ENCODE measurements at places on chromosomes 7 and 10. TPM values are rescaled to one million over a fixed set of nuclear protein-coding genes. Genes with fewer than 3 reads are reported as not detected.

Gene IFIT1B
- not detected for total RNA-seq

- H3K27ac ChIP-seq, result no peak overlapping the region
- H3K4me1 ChIP-seq, result no peaks in the 10 kb centered on the region
- DNase-seq, result no peak
- H3K4me3 ChIP-seq, result no peak overlapping the region
- H3K36me3 ChIP-seq, result no peaks in the 10 kb centered on the region
Observed at GRCh38 chr10:75959209-75959608, 527.8 kb downstream of the LRMDA start.

DNA sequence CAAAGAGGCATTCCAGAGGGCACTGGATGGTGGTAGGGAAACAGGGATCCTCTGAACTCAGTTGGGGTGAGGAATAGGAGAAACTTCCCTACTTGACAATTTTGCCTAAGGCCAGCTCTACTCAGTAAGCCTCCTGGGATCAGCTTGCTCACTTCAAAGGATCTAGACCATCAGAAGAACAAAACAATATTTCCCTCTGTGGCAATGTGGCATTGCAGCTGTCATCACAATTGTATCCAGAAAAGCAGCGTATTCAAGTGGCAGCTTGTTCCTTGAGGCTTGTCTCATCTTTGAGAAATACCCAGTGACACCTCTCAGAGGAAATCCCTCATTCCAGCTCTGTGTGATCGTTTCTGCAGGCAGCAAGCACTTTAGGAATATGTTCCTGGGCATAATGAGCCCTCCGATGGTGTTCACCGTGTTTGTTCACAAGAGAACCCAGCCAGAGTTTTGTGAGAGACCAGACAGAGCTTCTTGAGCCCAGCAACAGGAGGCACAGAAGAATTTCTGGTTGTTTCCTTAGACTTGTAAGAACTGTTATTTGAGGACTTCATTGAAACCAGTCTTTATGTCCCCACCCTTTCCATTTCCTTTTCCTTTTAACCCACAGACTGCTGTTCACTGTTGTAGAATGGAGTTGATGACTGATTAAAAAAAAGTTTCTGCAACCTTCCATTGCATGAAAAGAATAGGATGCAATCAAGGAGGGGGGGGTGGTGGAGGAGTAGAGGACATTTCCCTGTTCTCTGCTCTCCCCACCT is 747.3 kb downstream of the LRMDA start:
- no peaks in the 10 kb centered on the region for H3K4me1 ChIP-seq
- no peak overlapping the region for H3K4me3 ChIP-seq
- H3K36me3 ChIP-seq, result no peaks in the 10 kb centered on the region
- no peak for DNase-seq
- H3K27ac ChIP-seq, result no peak overlapping the region
- H3K27me3 ChIP-seq, result no peaks in the 10 kb centered on the region

DNA sequence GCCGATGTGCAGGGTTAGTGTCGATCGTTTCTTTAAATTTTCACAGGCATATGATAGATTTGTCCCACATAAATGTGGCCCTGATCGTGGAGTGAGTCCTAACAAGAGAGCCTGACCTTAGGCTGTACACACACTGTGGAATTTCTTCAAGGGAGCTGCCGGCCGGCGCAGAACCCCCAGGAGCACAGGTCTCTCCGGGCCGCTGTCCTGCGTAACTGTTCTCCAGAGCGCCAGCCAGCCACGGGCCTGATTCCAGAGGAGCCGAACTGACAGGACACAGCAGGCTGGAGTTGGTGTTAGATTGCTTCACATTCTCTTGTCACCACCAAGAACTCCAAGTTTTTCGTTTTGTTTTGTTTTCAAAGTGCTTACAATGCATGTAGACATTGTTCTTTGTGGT is 37.3 kb downstream of the SHH start:
- H3K4me3 ChIP-seq, result no peak overlapping the region
- peaks cover 44% of the 10 kb centered on the region for H3K36me3 ChIP-seq
- H3K27ac ChIP-seq, result no peak overlapping the region
- H3K4me1 ChIP-seq, result no peaks in the 10 kb centered on the region
- no peak for DNase-seq
- H3K27me3 ChIP-seq, result no peaks in the 10 kb centered on the region

DNA sequence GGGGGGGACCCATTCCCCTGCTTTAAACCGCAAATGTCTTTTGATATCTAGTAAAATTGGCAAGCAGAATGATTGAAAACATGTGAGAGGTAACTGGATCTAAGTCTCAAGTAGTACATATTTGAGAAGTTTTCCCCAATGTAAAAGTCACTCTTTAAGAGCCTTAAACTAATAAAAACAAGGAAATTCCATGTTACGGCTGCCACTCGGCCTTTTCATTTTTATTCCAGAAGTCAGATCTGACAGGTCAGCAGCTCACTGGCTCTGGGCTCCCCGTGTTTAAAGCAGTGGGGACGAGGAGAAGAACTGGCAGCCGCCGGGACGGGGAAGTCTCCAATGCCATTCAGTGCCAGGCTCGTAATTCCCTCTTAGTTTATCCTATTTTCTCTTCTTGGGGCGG is 80.7 kb downstream of the CUX1 start:
- H3K4me3 ChIP-seq, result no peak overlapping the region
- peak overlapping the region; percentile 72 for H3K27ac ChIP-seq
- H3K4me1 ChIP-seq, result peaks cover 53% of the 10 kb centered on the region
- no peak for DNase-seq

Gene RTKN2
- total RNA-seq, result not detected

Gene CFAP69
- 0.85 TPM for total RNA-seq

DNA sequence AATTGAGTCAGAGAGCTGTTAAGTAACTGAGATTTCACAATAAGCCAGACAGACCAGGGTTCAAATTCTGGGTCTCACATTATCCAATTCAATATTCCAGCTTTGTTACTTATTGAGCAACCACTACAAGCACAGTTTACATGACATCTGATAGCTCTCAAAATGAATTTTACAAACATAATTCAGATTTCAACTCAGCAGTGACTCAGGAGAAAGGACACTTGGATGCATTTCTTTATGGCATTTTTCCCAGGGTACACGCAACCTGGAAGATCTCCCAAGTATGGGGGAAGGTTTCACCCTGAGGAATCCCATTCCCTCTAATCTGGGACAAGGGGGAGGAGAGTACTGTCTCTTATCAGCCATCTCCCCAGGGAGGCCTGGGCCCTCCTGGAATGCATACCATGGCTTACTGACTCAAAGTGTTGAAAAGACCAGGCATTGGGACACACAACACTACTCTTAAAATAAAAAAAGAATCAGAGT is 102.4 kb downstream of the CFTR start:
- H3K36me3 ChIP-seq, result no peaks in the 10 kb centered on the region
- peak overlapping the region; percentile 12 for H3K27ac ChIP-seq
- no peak for DNase-seq
- no peak overlapping the region for H3K4me3 ChIP-seq

- H3K27me3 ChIP-seq, result no peaks in the 10 kb centered on the region
- no peaks in the 10 kb centered on the region for H3K4me1 ChIP-seq
- H3K36me3 ChIP-seq, result no peaks in the 10 kb centered on the region
Observed at GRCh38 chr10:71212318-71213126, at the start of gene UNC5B. Gene UNC5B (plus strand): TSS chr10:71212570. CDS start chr10:71212986, 416 bp downstream.

DNA sequence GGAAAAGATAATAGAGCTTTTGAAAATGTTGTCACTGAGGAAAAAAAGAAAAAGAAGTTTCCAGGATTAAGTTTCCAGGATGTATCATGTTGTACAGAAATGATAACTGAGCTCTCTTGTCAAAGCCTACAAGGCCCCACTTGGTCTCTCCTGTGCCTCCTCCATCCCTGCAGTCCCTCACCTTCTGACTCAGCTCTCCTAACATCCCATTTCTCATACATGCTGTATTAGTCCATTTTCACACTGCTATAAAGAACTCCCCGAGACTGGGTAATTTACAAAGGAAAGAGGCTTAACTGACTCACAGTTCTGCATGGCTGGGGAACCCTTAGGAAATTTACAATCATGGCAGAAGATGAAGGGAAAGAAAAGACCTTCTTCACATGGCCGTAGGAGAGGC is 3.8 kb upstream of the DGKI start:
- no peaks in the 10 kb centered on the region for H3K4me1 ChIP-seq
- H3K4me3 ChIP-seq, result no peak overlapping the region
- no peaks in the 10 kb centered on the region for H3K27me3 ChIP-seq
- DNase-seq, result no peak
- H3K27ac ChIP-seq, result no peak overlapping the region

DNA sequence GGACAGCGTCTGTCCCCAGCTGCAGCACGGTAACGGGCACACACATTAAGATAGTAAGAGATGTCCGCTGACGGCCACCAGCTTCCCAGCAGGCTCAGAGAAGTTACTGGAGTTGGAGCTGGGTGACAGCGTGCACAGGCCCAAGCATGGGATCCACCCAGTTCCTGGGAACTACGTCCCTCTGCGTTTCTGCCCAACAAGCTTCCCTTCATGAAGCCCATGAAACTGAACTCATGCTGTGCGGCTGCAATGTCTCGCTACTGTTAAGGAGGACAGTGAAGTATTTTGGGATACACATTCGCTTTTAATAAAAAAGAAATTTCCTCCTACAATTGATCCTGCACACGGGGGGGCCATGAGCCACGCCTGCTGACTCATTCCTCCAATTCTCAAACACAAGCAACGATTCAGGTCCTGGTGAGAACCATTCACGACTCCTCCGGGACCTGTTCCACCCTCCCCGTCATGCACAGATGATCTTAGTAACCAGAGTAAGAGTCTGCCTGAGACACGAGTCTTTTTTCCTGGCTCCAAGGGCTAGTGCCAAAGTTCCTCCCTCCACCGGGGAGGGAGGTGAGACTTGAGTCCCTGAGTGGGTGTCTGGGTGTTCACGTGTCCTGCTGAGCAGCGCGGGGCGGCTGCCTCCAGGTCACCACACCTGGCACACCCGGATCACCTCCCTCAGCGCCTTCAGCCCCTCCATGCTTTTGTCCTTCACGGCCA is 2.6 kb downstream of the PSMG3 start:
- H3K4me1 ChIP-seq, result peaks cover 8% of the 10 kb centered on the region
- DNase-seq, result no peak
- no peaks in the 10 kb centered on the region for H3K27me3 ChIP-seq
- H3K27ac ChIP-seq, result no peak overlapping the region

- H3K4me1 ChIP-seq, result no peaks in the 10 kb centered on the region
- H3K27me3 ChIP-seq, result no peaks in the 10 kb centered on the region
- H3K4me3 ChIP-seq, result no peak overlapping the region
- no peaks in the 10 kb centered on the region for H3K36me3 ChIP-seq
- DNase-seq, result no peak
Observed at GRCh38 chr10:60531006-60531405, 141.3 kb upstream of the ANK3 start.

- no peaks in the 10 kb centered on the region for H3K4me1 ChIP-seq
- H3K27ac ChIP-seq, result no peak overlapping the region
- H3K27me3 ChIP-seq, result no peaks in the 10 kb centered on the region
- H3K4me3 ChIP-seq, result no peak overlapping the region
- no peak for DNase-seq
Observed at GRCh38 chr10:13180788-13181187, 19.4 kb downstream of the MCM10 start.

DNA sequence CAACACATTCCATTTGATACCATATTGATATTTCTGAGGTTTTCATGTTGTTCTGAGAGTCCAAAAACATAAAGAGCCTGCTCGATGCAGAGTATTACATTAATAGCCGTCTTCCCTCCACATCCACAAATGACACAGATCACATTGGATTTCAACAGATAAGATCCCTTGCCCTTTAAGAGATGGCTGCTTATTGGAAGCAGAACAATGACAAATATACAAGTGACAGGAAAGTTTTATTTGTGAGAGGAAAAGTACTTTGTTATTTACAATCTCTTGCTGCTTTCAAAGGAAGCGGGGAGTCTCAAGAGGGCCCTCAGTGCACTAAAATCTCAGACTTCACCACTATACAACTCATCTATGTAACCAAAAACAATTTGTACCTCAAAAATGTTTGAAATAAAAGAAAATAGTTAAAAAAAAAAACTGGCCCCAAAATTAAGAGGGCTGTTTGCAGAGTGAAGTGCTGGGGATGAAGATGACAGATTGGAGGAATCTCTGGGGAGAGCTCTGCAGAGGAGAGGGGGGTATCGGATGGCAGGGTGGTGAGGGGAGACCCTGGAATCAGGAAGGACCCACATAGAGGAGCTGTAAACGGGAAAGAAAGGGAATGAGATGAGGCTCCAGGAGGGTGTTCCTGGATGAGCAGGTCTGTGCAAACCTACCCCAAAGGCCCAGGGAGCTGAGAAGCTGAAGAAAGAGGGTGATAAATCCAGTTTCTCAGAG is 42.5 kb upstream of the ZNF438 start:
- H3K4me3 ChIP-seq, result no peak overlapping the region
- peak overlapping the region; percentile 94 for H3K27ac ChIP-seq
- H3K4me1 ChIP-seq, result peaks cover 13% of the 10 kb centered on the region
- H3K27me3 ChIP-seq, result no peaks in the 10 kb centered on the region
- no peak for DNase-seq
- no peaks in the 10 kb centered on the region for H3K36me3 ChIP-seq

Gene UPK3BL2
- 43.5 TPM for total RNA-seq

GRCh38 chr10:129942936-129943715 is 20.9 kb downstream of the EBF3 start:
- no peak overlapping the region for H3K27ac ChIP-seq
- no peak overlapping the region for H3K4me3 ChIP-seq
- H3K4me1 ChIP-seq, result no peaks in the 10 kb centered on the region
- DNase-seq, result peak; percentile 34
- H3K27me3 ChIP-seq, result no peaks in the 10 kb centered on the region

- no peak overlapping the region for H3K4me3 ChIP-seq
- no peaks in the 10 kb centered on the region for H3K36me3 ChIP-seq
- H3K27ac ChIP-seq, result no peak overlapping the region
- H3K27me3 ChIP-seq, result no peaks in the 10 kb centered on the region
Observed at GRCh38 chr7:86904949-86905834, 154.3 kb downstream of the ELAPOR2 start.

DNA sequence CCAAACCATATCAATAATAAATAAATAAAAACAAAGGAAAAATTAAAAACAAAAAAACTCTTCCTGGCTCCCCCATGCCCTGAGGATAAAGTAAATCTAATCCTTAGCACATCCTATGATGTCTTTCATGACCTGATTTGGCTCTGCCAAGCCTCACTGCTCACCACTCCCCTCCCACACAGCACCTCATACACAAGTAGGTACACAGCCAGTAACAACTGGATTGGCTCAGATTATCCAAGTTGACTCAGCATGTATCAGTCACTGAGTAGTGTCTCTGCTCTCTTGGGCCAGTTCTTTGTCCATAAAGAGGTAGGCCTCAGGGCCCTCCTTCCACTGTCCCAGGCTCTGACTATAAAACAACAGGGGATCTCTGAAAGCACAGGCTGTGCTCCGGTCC is 99.6 kb downstream of the STRA8 start:
- H3K36me3 ChIP-seq, result no peaks in the 10 kb centered on the region
- H3K27ac ChIP-seq, result no peak overlapping the region
- DNase-seq, result no peak
- H3K27me3 ChIP-seq, result no peaks in the 10 kb centered on the region

DNA sequence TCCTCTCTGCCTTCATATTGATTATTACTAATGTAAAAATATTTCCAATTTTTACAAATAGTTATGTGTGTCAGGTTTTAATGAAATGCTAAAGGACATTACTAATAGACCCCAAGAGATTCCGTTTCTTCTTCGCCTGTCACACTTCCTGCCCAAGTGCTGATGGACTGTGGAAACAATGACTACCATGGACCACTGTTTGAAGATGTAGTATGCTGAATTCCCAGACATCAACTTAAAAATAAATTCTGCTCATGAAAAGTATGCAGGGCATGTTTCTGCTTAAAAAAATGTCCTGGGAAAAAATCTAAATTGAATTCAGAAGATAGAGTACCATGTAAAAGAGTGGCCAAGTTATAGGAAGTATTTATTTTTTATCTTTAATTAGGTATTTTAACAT is 52.1 kb downstream of the ST7 start:
- no peak overlapping the region for H3K4me3 ChIP-seq
- peak overlapping the region; percentile 53 for H3K27ac ChIP-seq
- DNase-seq, result no peak
- H3K36me3 ChIP-seq, result no peaks in the 10 kb centered on the region
- H3K27me3 ChIP-seq, result no peaks in the 10 kb centered on the region

Data from ascending aorta (tissue), 2 donors.